ENCODE measurements at places on chromosomes 2 and 18. TPM values are rescaled to one million over a fixed set of nuclear protein-coding genes. Genes with fewer than 3 reads are reported as not detected.

KIF5C gene
- 0.41 TPM for total RNA-seq

VWC2L gene
- total RNA-seq = not detected

DQX1 gene
- 0.17 TPM for total RNA-seq

SULT1C2 gene
- 1.3 TPM for total RNA-seq

ABCG5 gene
- not detected for total RNA-seq
